CD8-positive, alpha-beta memory T cell (primary cell): ENCODE measurements at places on chromosomes 11 and 22. TPM values are rescaled to one million over a fixed set of nuclear protein-coding genes. Genes with fewer than 3 reads are reported as not detected.

- no peak for DNase-seq
Measured at GRCh38 chr11:116885951-116886655, 48.7 kb upstream of the APOA1 start.

DNA sequence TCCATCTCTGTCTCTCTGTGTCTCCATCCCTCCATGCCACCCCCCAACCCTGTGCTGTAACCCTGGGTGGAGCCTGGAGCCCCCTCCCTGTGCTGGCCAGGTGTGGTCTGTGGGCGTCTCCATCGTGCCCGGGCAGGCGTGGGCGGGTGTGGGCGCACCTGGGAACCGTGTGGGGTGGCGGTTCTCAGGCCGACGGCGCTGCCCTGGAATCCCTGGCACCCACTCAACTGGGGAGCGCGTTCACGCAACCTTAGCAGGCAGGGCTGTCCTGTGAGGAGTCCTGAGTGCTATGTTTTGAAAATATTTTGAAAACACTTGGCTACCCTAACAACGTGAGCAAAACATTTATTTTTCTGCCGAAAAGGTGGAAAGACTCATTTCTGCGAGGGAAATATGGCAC is 4.7 kb downstream of the TNNT3 start:
- no peak for DNase-seq

DNA sequence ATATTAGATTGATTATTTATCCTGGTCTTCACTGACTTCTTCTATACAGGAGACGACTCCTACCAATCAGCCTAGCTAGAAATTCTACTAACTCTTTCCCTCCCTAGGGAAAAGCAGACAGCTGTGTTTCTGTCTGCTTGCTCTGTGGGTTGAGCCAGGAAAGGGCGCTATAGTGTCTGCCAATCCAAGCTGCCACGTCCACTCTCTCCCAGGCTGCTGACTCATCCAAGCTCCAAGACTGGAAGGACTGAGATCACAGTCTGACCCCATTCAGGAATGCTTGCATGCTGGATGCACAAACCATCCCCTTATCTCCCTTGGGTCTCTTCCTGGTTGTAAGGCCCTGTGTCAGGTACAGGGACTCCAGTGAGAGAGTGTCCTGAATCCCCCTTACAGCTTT is 955.6 kb downstream of the OPCML start:
- DNase-seq: no peak

DNA sequence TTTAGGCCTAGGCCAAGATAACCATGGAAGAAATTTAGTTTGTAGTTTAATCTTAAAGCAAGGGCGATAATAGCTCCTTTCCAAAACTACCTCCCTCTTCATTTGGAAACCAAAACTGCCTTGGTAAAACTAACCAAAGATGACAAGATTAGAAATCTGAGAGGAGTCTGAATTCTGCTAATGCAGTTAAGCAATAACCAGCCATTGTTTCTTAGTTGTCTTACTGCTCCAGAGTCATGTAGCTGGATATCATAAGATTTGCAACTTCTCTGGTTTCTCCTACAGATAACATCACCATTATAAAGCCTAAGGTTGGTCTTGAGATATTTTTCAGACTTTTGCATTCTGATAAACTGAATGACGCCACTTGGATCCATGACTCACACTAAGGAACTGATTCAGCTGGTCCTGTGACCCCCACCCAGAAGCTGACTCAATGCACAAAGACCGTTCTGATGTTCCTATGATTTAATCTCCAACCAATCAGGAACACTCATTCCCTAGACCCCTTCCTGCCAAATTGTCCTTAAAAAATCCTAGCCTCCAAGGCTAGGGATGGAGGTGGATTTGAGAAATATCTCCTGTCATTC is 200.8 kb downstream of the LUZP2 start:
- DNase-seq: no peak

DNA sequence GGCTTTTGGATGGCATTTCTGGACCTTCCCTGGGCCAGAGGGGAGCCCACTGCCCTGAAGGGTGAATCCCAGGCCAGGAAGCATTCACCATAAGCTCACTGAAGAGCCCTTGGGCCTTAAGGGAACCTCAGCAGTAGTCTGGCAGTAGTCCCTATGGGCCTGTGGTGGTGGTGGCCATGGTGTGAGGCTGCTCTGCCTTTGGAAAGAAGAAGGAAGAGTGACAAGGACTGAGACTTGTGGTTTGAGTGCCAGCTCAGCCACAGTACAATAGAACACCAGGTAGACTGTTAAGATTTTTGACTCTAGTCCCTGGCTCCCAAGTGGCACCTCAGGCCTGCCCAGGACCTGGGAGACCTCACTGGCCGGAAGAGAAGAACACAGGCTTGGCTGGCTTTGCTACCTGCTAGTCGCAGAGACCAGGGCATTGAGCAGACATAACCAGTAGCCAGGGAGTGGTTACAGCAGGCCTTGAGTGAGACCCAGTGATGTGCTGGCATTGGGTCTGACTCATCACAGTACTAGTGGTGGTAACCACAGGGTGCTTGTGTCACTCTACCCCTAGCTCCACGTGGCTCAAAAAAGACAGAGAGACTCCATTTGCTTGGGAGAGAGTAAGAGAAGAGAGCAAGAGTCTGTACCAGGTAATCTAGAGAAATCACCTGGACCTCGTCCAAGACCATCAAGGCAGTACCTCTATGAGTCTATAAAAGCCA is 259.8 kb upstream of the BLID start:
- no peak for DNase-seq

DNA sequence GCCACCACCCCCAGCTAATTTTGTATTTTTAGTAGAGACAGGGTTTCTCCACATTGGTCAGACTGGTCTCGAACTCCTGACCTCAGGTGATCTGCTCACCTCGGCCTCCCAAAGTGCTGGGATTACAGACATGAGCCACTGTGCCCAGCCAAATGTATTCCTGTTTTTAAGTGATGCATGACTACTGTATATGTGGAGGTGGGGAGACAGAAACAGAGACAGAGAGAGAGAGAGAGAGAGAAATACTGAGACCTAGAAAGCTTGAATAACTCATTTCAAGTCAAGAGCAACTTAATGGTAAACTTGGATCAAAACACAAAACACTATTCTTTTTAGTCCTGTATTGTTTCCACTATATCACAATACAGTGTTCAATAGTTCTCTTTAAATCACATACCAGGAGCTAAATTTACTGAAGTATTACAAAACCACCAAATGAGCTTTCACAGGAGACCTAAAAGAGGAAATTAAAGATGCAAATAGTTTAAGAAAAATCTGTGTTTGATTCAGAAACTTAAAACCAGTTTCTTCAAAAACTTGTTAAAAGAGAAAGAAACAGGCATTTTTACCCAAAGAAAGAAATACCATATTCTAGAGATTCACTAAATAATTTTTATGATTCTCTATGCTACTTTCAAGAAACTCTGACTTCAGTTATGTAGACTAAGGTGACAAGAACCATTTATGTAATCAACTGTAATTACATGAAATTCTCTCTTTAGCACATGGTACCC is 188.7 kb downstream of the ETS1 start:
- DNase-seq: no peak

DNA sequence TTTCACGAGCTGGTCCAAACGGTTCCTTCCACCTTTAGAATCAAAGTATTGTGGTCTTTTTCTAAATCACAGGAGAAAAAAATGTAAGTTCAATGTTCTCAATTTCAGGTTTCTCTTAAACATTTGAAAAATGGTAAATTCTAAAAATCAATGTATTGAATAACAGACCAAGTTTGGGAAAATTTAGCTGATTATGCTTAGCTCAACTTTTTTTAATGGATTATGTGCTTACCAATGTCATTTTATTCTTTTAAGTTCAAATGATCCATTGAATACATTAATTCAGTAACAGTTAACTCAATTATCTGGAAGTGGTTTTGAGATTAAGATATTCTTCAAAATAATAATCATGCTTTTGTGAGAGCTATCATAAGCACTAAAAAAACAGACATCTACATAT is 5.1 kb downstream of the PRDM10 start:
- no peak for DNase-seq

GRCh38 chr11:19660076-19660475 is 52.6 kb upstream of the NAV2 start:
- DNase-seq: no peak

DNA sequence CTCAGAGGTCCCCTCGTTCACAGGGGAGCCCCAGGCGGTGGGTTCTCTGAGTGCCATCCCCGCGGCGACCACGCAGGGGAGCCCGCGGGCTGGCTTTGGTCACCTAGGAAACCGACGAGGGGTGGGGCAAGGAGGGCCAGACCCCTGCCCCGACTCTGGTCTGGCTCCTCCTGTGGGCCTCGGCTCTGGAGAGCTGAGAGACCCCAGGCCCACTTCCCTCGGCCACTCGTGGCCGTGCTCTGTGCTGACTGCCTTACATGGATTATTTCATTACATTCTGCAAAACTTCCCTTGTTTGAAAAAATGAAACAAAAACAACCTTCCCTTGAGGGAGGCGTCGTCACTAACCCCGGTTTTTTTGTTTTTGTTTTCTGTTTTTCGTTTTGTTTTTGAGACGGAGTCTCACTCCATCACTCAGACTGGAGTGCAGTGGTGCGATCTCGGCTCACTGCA is 15.1 kb upstream of the CYTH4 start:
- DNase-seq: peak; percentile 77

DNA sequence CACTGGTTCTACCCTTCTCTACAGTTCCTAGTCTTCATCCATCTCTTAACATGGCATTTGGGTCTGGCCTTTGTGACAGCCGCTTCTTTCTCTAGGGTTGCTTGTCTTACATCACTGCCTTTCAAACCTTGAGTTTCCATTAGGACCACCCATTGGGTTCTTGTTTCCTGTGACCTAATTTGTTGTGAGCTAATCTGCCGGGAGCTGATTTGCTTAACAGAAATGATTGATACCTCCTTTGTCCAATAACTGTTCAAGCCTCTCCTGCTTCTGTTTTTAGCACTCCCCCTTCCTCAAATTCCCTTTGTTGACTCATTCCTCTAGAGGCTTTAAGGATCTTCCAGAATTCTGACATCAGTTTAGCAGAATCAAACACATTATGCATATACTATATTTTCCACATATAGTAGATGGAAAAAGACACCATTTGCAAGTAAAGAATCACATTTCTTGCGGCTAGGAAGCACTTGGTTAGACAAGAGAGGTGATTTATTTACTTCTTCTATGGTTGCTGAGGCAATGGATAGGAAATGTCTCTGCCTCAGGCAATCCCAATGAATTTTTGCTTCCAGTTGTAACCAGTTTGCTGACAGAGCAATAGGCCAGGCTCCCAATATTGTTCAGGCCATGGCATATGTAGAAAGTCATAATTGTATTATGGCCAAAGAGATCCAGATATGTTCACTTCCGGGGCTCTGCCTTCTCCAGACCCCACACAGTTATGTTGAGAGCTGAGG is 130.7 kb downstream of the SNX19 start:
- DNase-seq: no peak

DNA sequence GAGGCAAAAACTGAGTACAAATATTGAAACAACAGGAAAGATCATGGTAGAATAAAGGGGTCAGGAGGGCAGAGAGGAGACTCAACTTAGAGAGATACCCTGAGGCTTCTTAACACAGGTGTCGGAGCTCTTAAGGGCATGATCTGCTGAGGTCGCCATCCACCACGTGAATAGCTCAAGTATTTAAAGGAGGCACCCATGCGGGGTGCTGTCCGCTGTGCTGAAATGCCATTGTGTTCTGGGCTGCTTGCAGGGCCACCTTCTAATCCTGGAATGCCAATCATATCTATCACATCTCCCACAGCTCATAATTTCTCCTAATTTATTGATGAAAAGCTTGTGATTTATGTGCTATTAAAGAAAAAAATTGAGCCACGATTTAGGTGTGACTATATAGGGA is 90.2 kb downstream of the SEZ6L start:
- no peak for DNase-seq

DNA sequence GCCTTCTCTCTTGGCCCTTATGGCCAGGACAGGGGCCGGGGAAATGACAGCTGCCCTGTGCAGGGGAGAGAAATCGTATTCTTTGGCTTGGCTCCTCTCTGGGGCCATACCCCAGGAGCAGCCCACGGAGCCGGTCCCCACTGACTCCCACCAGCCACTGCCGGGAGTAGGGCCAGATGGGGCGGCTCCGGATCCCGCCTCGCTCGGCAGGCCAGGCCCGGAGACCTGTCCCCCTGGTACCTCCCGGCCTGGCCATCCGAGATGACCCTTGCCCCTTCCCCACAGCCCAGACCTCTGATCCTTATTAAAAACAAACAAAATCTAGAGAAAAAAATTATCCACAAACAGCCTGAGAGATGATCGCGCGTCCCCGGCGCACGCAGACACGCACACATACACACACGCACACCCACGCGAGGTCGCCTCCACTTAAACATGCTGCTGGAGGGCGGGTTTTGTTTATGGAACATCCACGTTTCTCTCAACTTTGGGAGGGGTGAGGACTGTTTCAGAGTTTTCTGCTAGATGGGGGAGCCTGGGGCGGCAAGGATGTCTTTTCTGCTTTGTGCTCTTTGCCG is 59.1 kb downstream of the IGLL1 start:
- no peak for DNase-seq

- no peak for DNase-seq
Measured at GRCh38 chr11:88352139-88352538, 14.6 kb upstream of the CTSC start.

GRCh38 chr11:2975594-2975993 is 16.5 kb downstream of the NAP1L4 start:
- peak; percentile 61 for DNase-seq

DNA sequence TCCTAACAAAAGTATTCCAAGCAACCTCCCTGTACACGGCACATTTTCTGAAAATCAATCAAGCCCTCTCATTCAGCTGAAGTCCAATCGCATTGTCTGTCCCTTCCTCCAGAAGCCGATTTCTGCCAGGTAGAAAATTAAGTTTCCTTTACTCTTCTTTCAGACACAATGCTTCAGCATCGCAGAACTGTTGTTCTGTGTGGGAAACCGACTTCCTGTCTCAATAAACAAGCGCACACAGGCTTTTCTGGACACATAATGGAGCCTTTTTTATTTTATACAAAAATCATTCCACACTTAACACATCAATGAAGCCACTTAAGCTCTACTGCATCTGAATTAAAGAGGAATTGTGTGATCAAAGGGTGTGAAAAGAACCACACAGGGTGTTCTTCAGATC is 75.6 kb downstream of the BLID start:
- DNase-seq: no peak

DNA sequence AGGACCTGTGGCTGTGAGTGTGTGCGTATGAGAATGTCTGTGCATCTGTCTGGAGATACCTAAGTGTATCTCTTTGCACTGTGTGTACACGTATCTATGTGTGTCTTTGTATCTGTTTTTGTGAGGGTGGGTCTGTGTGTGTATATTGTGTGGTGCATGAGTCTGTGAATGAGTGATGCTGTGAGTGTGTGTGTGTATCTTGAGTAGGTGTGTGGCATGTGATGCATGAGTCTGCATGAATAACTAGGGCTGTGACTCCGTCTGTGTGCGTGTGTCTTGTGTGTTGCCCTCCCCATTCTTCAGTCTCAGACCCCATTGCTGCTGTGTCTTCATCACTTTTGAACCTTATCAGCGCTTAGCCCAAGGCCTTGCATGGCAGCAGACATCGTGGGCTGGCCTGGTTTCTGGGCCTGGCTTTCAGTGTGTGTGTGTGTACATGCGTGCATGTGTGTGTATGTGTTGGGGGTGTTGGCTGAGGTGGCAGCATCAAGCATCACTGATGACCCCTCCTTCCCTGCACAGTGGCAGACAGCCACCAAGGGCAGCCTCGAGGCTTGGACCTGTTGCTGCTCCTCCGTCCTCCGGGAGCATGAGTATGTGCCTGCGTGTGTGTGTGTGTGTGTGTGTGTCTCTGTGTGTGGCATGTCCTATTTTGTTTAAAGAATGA is 1.4 kb downstream of the SGSM1 start:
- no peak for DNase-seq

Gene DMC1
- 10.9 TPM for total RNA-seq

Gene ARVCF
- 1.4 TPM for total RNA-seq

Gene HINFP
- 26.8 TPM for total RNA-seq

Gene LDHAL6A
- total RNA-seq: not detected

Gene INS
- total RNA-seq: not detected

Gene SCUBE1
- total RNA-seq: 0.07 TPM

Gene IL17RA
- total RNA-seq: 22.0 TPM

Gene CSNK2A3
- 2.6 TPM for total RNA-seq
